ENCODE measurements at places on chromosomes 12 and 14.

DNA sequence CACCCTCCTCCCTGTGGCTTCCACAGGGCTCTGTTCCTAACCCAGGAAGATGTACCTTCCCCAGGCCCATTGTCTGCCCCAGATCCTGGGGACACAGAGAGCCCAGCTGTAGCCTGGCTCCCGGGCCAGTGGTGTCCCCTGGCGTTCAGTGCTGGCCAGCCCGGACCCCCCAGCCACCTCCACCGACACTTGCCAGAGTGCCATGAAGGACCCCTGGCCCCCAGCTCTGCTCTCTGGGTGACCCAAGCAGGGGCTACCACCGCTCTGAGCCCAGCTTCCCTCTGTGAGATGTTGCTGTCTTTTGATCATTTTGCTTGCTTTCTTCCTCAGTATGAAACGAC, 6.2 kb downstream of the INF2 start:
- no peak for DNase-seq

DNA sequence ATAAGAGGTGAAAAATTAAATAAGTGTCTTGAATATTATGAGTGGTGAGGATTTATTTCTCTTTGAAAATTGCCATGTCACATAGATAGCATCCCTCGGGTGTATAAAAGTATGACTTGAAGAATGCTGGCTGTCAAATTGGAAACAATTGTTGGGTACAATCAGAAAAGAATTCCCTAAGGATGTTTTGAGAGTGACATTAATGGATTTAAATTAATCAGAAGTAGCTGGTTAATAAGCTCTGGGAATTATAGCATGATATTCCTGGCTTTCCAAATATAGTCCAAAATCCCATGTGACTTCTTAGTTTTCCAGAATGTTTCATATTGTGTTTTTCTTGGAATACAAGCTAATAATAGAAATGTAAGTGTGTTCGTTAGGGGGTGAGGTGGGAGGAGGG, 196.5 kb downstream of the ANO4 start:
- no peak for DNase-seq

GRCh38 chr12:100229036-100229635, 28.5 kb downstream of the ACTR6 start:
- no peak for DNase-seq

DNA sequence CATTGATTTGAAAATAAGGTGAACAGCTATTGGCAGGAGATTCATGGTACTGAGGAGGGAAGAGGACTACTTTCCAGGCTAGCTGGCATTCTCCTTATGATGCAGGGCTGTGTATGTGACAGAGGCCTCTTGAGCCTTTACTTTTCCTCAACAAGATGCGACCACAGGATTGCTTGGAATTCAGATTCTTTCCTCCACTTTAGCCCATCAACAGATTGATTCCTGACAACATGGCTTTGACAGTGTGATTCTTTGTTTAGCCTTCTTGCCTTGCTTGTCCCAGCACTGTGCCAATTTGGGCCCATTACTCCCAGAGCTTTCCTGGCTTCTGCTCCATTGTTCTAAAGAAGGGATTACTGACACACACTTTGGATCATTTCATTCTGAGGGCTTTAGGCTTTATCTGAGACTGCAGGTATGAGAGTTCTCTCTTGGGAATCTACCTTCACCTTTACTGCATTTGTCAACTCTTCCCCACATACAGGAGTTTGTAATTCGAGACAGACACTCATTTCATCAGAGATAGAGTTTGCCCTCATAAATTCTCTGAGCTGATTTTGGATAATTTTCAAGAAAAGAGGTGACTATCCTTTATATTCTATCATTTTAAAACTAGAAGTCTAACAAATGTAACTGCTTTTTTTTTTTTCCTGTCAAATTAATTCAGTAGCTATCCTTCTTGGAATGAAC, 206.4 kb upstream of the GZMB start:
- DNase-seq: no peak

GRCh38 chr14:58963873-58964597, 224.4 kb upstream of the DAAM1 start:
- no peak for DNase-seq

- DNase-seq: no peak
Measured at GRCh38 chr14:97218691-97219430, 421.7 kb downstream of the VRK1 start.

GRCh38 chr12:49092086-49092815, 2.4 kb downstream of the DHH start:
- DNase-seq: no peak

GRCh38 chr12:25997201-25997963, 38.9 kb downstream of the RASSF8 start:
- DNase-seq: no peak

DNA sequence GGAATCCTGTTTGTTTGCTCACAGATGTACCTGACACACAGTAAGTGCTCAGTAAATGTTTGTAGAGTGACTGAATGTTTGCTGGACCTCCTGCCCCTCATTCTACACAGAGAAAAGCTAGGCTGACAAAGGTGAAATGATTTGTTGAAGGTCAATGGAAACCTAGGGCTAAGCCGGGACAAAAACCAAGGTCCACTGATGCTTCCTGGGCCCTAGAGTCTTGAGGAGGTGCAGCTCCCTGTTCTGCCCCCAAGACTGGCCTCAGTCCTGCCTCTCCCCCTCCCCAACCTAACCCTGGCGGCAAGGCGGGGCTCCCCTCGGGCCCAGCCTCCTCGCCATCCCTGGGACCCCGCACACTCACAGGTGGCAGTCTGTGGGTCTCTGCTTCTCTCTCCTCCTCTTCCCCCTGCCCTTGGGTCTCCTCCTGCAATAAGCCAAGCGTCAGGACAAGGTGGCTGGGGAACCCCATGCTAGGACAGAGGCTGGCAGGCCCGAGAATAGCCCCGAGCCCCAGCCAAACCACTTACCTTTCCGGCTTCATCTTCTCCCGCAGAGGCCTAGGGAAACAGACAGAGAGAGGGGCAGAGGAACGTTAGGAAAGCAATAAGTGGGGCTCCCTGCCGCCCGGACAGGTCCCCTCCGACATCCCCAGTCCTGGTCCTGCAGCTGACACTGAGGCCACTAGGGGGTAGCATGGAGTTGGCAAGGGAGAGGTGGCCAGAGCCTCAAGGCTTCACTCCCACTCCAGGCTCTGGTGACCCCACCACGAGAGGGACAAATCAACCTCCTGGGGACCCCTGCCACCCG, 9.3 kb downstream of the PGF start:
- peak; percentile 64 for DNase-seq

DNA sequence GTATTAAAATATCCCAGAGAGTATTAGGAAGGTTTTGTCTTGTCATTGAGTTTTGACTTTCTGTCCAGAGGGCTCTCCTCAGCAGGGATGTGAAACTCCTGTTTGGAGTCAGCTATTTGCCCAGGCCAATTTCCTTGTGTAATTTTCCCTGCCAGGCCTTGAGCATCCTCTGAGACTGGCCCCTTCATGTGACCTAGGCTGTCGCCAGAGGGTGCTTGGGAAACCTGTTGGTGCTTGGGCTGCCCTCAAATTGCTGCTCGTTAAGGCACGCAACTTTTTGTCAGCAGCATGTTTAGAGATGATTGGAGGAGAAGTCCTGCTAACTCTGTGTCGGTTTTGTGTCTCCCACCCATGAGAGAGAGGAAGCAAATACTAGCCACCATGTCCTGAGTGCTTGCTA, 39.1 kb downstream of the IQSEC3 start:
- DNase-seq: no peak

- DNase-seq: no peak
Measured at GRCh38 chr12:85683051-85683450, 153.2 kb downstream of the RASSF9 start.

DNA sequence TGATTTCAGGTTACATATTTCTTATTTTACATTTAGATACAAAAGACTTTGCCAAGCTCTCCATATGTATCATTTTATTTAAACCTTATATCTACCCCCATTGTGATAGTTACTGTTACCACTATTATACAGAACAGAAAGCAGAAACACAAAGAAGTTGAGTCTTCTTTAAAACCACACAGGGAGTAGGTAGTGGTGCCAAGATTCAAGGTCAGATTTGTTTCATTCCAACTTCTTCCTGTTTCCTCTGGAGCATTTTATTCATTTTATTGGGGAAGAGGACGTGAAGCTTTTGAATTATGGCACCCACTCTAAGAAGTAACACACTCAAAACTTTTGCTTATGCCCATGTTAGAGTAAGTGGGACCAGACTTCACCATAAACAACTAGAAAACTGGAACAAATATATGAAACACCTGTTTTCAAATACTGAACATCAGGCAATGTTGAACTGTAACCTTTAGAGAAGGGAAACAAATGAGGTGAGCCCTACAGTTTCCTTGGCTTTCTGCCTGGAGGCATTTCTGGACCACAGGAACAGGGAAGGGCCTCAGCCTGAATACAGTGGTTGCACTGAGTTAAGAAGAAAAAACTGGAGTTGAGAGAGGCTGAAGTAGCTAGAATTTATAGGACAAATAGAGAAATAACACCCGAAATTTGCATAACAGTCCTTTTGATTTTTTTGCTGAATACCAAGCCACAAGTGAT, 160.4 kb upstream of the SSTR1 start:
- no peak for DNase-seq

- DNase-seq: no peak
Measured at GRCh38 chr14:98754343-98755020, 517.5 kb downstream of the BCL11B start.

GRCh38 chr12:124675881-124676713, 108.7 kb upstream of the NCOR2 start:
- DNase-seq: no peak

GRCh38 chr12:14911131-14911530, 25.5 kb upstream of the MGP start:
- DNase-seq: no peak

DNA sequence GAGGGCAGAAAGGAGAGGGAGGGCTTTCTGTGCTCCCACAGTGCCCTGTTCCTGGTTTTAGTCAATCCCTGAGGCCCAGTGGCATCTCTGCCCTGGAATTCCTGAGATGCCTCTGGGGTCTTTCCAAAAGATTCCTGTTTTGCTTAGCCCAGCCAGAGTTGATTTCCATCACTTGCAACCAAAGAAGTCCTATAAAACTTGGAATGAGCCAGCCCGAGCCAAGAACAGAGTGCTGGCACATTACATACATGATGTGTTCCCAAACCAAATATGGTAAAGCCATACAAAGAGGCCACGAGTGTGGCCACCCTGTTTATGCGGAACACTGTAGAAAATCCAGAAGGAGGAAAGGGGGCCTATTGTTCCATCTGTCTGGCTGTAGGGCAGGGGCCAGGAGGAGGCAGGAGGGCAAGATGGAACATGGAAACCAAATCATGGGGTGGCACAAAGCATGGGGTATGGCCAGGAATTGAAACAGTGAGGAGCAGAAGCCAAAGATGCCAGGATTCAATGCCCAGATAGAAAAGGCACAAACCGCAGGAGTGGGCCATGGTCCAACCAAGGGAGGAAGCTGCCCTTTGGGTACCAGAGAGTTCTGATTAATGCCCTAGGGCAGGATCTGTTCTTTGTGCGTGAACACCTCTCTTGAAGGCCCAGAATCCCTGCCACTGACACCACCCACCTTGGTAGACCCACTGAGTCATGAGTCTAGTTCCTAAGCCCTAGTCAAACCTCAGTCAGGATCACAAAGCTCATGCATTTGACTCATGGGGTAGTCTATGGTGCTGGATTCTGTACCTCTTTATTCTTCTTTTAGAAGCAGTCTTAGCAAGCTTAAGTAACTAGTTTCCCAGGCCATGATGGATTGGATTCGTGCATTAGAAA, 75.2 kb downstream of the LRRC74A start:
- DNase-seq: no peak

- DNase-seq: no peak
Measured at GRCh38 chr14:36520601-36521525, 831 bp upstream of the NKX2-1 start.

DNA sequence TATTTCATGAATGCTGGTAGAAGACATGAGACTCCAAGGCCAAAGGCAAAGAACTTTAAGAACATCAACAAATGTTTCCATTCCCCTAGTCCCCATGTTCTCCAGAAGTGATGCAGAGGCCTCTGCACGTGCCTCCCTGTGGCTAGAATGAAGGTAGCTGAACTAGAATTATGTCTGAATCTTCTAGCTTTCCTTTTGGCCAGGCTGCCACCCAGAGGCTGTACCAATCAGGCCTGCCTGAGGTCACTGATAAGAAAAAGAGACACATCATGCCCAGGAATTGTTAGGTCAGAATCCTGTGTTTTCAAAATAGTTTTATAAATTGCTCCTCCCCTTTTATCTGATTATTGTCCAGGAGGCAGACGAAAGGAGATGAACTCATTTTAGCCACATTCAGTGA, 188.0 kb upstream of the SLC16A7 start:
- no peak for DNase-seq

GRCh38 chr14:33675415-33676130, 275.3 kb downstream of the EGLN3 start:
- DNase-seq: no peak

- no peak for DNase-seq
Measured at GRCh38 chr12:23533265-23533664, 416.2 kb downstream of the SOX5 start.

DNA sequence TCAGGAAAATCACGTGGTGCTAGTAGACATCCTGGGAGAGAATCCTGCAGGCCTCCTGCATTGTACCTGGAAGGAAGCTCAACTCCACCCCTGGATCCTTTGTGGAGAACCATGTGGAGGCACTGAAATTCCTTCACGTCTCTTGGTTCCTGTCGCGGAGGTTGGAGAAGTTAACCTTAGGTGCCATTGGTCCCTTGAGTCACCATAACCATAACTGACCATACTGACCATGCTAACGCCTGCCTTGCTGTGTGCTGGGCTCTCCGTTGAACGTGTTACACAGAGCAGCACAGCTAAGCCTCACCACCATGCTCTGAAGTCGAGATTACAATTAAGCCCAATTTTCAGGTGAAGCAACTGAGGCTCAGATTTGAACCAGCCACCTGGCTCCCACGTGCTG, 18.6 kb downstream of the C14orf132 start:
- DNase-seq: no peak

- DNase-seq: no peak
Measured at GRCh38 chr12:67477681-67478265, 170.8 kb upstream of the DYRK2 start.

- DNase-seq: no peak
Measured at GRCh38 chr12:126506426-126507182, 1441.4 kb downstream of the AACS start.

- DNase-seq: peak; percentile 48
Measured at GRCh38 chr14:71143381-71144290, 236.4 kb downstream of the PCNX1 start.

DNA sequence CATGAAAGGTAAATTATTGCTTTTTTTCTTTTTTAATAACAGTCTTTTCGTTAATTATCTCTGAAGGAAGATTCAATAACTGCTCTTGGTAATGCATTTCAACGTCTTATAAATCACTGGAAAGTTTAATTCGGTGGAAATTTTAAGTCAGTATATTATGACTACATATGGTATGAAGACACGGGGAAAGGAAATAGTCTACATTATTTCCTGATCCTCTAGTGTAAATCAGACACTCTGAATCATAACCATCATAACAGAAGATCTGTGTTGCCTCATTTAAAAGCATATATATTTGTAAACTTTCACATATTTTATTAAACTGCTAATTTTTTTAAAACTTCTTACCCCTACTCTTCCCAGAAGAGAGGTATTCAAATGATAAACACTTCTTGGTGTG, 53.7 kb downstream of the EFCAB11 start:
- no peak for DNase-seq

- no peak for DNase-seq
Measured at GRCh38 chr12:75489613-75490210, 9.2 kb downstream of the GLIPR1 start.
